Parietal lobe (tissue), 2 donors: ENCODE measurements at places on chromosomes 7 and 10. TPM values are rescaled to one million over a fixed set of nuclear protein-coding genes. Genes with fewer than 3 reads are reported as not detected.

PIK3AP1 gene
- total RNA-seq: 3.1 TPM

PRPS1L1 gene
- total RNA-seq: not detected

THSD7A gene
- total RNA-seq: 41.6 TPM

NUP205 gene
- 68.2 TPM for total RNA-seq

RHOBTB1 gene
- 36.3 TPM for total RNA-seq

HOXA2 gene
- total RNA-seq: not detected

ADCYAP1R1 gene
- 65.4 TPM for total RNA-seq

LIPK gene
- not detected for total RNA-seq

ABCB1 gene
- total RNA-seq: 7.8 TPM

RALA gene
- total RNA-seq: 30.0 TPM
